ENCODE measurements at places on chromosomes 2 and 18. TPM values are rescaled to one million over a fixed set of nuclear protein-coding genes. Genes with fewer than 3 reads are reported as not detected.

CAVIN2 gene
- 149 TPM for total RNA-seq

TSPYL6 gene
- not detected for total RNA-seq

DNA sequence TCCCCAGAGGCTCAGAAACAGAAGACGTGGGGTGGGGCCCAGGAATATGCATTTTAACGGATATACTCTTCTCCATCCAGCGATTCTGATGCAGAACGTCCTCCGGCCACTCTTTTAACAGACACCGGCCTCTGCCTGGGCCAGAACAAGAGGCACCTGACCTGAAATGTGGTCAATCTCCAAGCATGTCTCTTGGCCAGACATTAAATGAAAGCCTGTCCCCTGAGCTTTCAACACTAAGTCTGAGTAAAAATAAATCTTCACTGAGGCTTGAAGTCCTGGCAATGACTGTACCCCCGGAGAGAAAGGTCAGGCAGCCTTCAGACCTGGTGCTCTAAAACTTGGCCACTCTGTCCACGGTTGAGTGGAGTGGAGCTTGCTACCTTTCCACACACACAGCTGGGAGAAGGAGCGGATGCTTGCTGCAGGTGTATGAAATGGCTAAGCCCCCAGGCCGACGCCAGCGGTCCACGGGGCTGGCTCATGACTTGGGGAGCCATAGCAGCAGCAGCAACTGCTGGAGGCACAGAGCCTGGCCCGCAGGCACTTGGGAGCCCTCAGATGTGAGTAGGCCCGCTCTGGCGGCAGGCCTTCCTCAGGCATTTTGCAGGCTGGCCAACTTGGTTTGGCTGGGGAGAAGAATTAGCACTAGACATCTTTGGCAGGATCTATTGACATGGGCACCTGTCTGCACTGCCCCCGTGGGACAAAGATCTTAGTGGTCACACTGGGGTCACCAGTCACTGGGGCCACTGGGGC, 79.7 kb downstream of the TMEM17 start:
- H3K4me3 ChIP-seq: no peak overlapping the region
- no peaks in the 10 kb centered on the region for H3K4me1 ChIP-seq
- H3K27ac ChIP-seq: no peak overlapping the region
- no peak for DNase-seq
- no peaks in the 10 kb centered on the region for H3K36me3 ChIP-seq
- no peaks in the 10 kb centered on the region for H3K27me3 ChIP-seq

DNA sequence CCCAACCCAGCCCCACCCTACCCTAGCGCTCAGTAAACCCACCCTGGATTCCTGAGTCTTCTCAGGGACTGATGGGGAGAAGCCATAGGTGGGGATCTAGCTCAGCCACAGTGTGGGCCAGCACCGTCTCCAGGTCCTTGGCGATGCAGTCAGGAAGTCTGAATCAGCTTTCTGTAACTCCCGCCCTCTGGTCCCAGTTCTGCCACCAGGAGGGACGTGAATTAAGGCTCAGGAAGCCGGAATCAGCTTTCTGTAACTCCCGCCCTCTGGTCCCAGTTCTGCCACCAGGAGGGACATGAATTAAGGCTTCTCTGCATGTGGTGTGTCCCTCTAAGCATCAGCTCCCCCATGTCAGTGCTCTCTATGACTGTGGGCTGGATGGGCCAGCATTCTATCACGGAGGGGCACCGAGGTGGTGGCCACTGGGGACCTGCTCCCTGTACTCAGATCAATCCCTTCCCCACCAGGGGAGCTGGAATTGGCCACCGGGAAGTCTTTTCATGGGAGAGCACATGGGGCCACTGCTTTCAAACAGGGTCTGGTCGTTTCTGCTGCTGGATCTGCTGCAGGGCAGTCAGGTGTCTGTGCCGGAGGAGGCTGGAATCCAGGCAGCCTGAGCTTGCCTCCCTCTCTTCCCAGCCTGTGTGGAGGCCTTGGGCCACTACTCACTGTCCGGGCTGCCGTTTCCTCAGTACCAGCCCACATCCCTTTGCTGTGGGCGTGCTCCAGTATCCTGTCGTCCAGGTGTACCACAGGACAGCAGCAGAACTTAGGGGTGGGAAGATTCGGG, 24.7 kb downstream of the ASB18 start:
- no peak for DNase-seq
- no peak overlapping the region for H3K4me3 ChIP-seq
- H3K4me1 ChIP-seq: peaks cover 3% of the 10 kb centered on the region
- H3K27ac ChIP-seq: no peak overlapping the region

- H3K27ac ChIP-seq: no peak overlapping the region
- no peaks in the 10 kb centered on the region for H3K27me3 ChIP-seq
- no peaks in the 10 kb centered on the region for H3K4me1 ChIP-seq
- H3K4me3 ChIP-seq: no peak overlapping the region
- H3K36me3 ChIP-seq: no peaks in the 10 kb centered on the region
- DNase-seq: no peak
Observed at GRCh38 chr2:218427741-218428140, 8.8 kb downstream of the VIL1 start.

GRCh38 chr18:22683196-22683676, 249.9 kb upstream of the RBBP8 start:
- no peak overlapping the region for H3K4me3 ChIP-seq
- no peak overlapping the region for H3K27ac ChIP-seq
- DNase-seq: peak; percentile 55
- no peaks in the 10 kb centered on the region for H3K27me3 ChIP-seq
- H3K36me3 ChIP-seq: no peaks in the 10 kb centered on the region
- H3K4me1 ChIP-seq: peaks cover 18% of the 10 kb centered on the region

DNA sequence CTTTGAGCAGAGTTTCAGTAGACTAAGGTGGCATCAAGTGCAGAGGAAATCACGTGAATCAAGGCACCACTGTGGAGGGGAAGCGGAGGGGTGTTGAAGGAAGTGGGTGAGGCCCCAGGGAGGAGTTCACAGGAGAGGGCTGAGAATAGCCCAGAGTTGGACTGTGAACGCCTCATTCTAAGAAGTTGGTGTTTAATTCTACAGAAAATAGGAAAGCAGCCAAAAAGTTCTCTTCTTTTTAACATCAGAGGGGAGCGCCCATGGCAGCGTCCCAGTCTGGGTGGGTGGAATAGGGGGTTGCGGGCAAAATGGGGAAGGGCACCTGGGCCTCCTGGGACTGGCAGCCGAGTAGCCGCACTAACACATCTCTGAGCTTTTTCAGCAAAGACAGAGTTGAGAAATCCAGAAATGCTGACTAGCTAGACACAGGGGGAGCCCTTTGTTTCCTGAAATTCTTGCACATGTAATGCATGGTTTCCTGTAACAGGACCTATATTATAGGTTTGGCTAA, 97.0 kb downstream of the NEB start:
- H3K4me3 ChIP-seq: no peak overlapping the region
- H3K27me3 ChIP-seq: no peaks in the 10 kb centered on the region
- peaks cover 18% of the 10 kb centered on the region for H3K4me1 ChIP-seq
- no peak for DNase-seq
- no peaks in the 10 kb centered on the region for H3K36me3 ChIP-seq
- no peak overlapping the region for H3K27ac ChIP-seq

DNA sequence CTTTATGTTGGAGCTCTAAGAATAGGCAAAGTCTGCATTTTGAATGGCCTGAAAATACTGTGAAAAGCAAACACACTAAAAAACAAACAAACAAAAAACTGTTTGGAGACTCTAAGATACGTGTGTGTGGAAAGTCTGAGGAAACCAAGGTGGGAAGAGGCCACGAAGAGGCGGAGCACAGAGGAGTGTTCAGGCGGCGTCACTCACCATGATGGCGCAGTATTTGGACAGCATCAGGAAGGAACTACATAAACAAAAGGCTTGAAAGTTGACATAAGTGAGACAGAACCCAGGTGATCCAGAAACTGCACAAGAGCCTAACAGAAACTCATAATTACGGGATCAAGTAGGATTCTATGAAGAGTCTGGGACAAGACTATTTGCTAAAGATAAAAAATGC, 50.8 kb upstream of the SOS1 start:
- no peaks in the 10 kb centered on the region for H3K27me3 ChIP-seq
- H3K4me1 ChIP-seq: no peaks in the 10 kb centered on the region
- no peak overlapping the region for H3K27ac ChIP-seq
- no peaks in the 10 kb centered on the region for H3K36me3 ChIP-seq

GRCh38 chr2:226155093-226155875, 644.3 kb downstream of the IRS1 start:
- H3K27ac ChIP-seq: no peak overlapping the region
- H3K4me1 ChIP-seq: no peaks in the 10 kb centered on the region
- no peak for DNase-seq
- H3K36me3 ChIP-seq: no peaks in the 10 kb centered on the region
- no peak overlapping the region for H3K4me3 ChIP-seq

- no peaks in the 10 kb centered on the region for H3K4me1 ChIP-seq
- DNase-seq: no peak
- H3K27me3 ChIP-seq: no peaks in the 10 kb centered on the region
- H3K27ac ChIP-seq: no peak overlapping the region
Observed at GRCh38 chr2:233838251-233838650, 16.1 kb downstream of the HJURP start.

- no peak overlapping the region for H3K27ac ChIP-seq
- no peaks in the 10 kb centered on the region for H3K36me3 ChIP-seq
- H3K27me3 ChIP-seq: no peaks in the 10 kb centered on the region
- H3K4me1 ChIP-seq: peaks cover 21% of the 10 kb centered on the region
- no peak for DNase-seq
Observed at GRCh38 chr18:63240531-63241316, 78.8 kb downstream of the BCL2 start.

DSC3 gene
- total RNA-seq: under 0.01 TPM

- no peak overlapping the region for H3K4me3 ChIP-seq
- H3K4me1 ChIP-seq: no peaks in the 10 kb centered on the region
- peak; percentile 28 for DNase-seq
- H3K27me3 ChIP-seq: no peaks in the 10 kb centered on the region
Observed at GRCh38 chr18:49368161-49368875, 92.1 kb downstream of the DYM start.

GRCh38 chr2:12623051-12623450, 93.7 kb upstream of the TRIB2 start:
- no peak overlapping the region for H3K27ac ChIP-seq
- no peak for DNase-seq
- no peaks in the 10 kb centered on the region for H3K27me3 ChIP-seq
- H3K36me3 ChIP-seq: no peaks in the 10 kb centered on the region

GRCh38 chr2:236369661-236370062, 105.5 kb upstream of the ASB18 start:
- no peaks in the 10 kb centered on the region for H3K4me1 ChIP-seq
- H3K4me3 ChIP-seq: no peak overlapping the region
- no peaks in the 10 kb centered on the region for H3K36me3 ChIP-seq

DNA sequence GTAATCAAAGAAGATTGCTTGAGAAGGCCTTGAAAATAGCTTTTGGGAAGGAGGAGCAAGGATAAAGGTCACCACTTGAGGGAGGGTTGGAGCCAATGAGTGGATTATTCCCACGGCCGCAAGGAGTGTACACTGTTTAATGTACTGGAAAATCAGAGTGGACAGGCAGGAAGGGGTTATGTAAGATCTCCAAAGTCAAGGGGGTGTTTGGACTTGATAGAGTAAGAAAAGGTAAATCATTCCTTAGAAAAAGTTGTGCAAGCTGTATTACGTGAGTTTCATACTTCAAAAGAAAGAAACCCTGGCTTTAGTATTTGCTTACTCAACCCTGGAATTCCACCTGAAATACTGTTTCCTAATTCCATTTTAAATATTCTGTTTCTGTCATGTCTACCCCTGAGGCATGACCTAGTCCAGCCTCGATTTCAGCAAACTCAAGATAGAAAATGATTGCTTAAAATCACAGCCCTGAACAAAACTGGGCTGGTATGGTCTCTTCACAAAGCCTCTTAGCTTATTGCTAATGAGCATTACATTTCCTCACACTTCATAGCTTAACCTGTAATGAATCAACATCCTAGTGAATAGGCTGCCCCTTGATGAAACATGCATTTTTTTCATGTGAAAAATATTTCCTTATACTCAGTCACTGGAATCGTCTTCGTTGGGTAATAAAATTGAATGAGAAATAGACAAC, 1.1 kb downstream of the MREG start:
- peak overlapping the region; percentile 56 for H3K4me3 ChIP-seq
- no peaks in the 10 kb centered on the region for H3K36me3 ChIP-seq
- no peaks in the 10 kb centered on the region for H3K27me3 ChIP-seq
- peaks cover 10% of the 10 kb centered on the region for H3K4me1 ChIP-seq

TACR1 gene
- total RNA-seq: 1.3 TPM

PLEKHH2 gene
- 60.6 TPM for total RNA-seq

FAP gene
- total RNA-seq: 4.3 TPM

ZNF385B gene
- total RNA-seq: 28.9 TPM

SDC1 gene
- total RNA-seq: 147 TPM

FBXO15 gene
- total RNA-seq: 11.9 TPM

GRCh38 chr18:8620845-8621244, 11.6 kb downstream of the RAB12 start:
- H3K27me3 ChIP-seq: no peaks in the 10 kb centered on the region
- peak overlapping the region; percentile 52 for H3K27ac ChIP-seq
- no peak overlapping the region for H3K4me3 ChIP-seq

CYP27C1 gene
- 0.13 TPM for total RNA-seq

DNA sequence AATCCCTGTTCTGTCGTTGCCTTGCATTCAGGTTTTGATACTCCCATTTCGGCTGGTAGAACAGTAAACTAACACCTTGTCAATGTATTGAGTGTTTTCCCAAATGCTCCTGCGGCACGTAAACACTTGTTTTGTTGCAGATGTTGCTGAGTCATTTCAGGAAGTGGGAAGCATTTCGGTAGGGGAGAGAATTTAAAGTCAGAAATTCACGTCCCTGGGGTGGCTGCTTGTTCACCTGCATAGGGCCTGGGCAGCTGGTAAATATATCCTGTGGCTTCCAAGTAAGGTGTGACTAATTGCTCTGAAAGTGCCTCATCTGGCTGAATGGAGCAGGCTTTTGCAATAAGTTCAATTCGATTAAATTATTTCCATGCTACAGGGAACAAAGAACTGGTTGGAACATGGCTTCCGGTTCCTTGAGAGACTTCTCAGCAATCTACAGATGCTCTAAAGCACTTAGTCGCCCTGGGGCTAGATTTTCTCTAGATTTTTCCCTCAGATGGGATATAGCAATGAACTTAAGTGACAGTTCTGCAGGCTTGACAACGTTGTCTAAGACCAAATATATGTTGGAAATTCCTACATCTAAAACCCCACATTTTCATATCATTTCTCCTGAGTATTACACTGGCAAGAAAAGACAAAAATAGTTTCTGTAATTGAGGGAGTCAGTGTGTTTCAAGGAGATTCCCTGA, 5.2 kb downstream of the GALR1 start:
- no peaks in the 10 kb centered on the region for H3K36me3 ChIP-seq
- H3K4me1 ChIP-seq: peaks cover 17% of the 10 kb centered on the region
- no peaks in the 10 kb centered on the region for H3K27me3 ChIP-seq
- no peak for DNase-seq
- no peak overlapping the region for H3K27ac ChIP-seq

CIDEA gene
- total RNA-seq: not detected

SPHKAP gene
- total RNA-seq: not detected

ZNF24 gene
- 54.4 TPM for total RNA-seq

TBR1 gene
- not detected for total RNA-seq

Measured in upper lobe of left lung (tissue), 6 donors.